ENCODE measurements at places on chromosomes 5 and 9.

GRCh38 chr5:6936031-6936430 lies 222.8 kb downstream of the TENT4A start:
- ATAC-seq: no peak

- no peak for ATAC-seq
Observed at GRCh38 chr9:17623965-17624364, 45.1 kb downstream of the SH3GL2 start.

DNA sequence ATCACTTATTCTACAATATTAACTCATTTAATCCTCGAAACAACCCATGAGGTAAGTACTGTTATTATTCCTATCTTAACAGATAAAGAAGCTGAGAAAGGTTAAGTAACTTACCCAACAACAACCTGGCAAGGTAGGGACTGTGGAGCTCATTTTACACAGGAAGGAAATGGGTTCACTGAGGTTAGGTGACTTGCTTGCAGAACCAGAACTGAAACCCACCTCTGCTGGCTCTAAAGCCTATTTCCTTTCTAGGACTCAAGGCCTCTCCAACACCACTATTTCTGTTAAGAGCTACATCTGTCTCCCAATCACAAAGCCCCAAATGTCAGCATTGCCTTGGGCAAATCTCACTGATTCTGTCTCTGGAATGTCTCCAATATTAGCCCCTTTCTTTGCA lies 38.9 kb upstream of the IFNK start:
- ATAC-seq: no peak

DNA sequence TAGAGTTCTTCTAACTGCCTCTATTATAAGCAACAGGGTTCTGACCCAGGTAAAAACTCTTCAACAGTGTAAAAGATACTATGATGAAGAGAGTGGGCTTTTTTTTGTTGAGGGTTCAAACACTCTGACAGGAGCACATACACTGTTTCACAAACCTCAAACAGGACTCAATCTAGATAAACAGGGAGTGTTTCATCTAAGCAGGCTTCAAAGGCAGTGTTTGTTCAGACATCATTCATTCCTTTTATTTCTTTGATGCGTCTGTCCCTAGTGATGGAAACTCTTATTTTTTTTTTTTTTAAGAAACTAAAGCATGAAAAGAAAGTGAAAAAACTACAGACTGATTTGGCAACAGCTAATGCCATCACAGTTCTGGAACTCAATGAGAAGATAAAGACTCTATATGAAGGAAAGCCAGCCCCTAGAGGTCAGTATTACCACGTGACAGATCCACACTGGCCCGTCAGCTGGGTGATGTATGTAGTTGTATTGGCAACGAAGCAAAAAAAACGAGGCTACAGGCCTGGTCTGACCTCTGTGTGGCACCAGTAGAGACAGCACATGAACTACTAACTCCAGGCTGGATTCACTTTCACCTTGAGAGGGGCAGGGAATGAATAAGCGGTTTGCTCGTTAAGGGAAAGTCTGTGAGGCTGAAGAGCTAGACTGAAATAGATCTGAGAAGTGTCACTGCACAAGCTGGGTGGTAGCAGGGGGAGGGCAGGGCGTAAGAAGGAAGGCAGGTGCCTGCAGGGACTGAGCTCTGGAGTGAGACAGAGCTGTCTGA lies 172.2 kb downstream of the CCDC192 start:
- peak; percentile 55 for ATAC-seq

GRCh38 chr9:121225240-121225639 lies 23.6 kb upstream of the RAB14 start:
- no peak for ATAC-seq

DNA sequence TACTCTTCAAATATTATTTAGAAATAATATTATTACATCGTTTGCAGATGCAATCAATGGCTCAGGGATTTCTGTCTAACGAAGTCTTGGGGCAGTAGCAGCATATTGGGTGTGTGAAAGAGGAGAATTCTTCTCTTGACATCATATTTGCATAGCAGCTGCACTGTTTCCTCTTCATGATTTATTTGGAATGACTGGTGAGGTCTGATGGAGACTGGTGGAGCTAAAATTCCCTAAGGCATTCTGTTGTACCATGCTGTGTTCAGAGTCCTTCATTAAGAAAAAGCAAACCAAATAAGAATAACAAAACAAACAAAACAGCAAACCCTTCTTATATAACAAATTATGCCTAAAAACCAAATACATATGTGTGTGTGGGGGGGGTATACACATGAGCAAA lies 177.6 kb downstream of the DIRAS2 start:
- no peak for ATAC-seq

DNA sequence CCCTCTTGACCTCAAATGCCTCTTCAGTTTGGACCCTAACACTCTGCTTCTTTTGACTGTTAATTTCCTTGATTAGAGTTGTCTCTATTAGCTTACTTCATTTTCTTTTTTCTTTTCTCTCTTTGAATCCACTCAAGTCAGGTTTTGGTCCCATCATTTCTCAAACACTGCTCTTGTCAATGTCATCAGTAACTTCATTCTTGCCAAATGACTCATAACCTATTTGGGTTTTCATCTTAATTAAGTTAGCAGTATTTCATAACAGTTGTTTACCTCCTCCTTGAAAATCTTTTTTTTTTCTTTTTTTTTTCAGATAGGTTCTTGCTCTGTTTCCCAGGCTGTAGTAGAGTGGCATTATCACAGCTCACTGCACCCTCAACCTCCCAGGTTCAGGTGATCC lies 119.6 kb downstream of the PARP8 start:
- no peak for ATAC-seq

DNA sequence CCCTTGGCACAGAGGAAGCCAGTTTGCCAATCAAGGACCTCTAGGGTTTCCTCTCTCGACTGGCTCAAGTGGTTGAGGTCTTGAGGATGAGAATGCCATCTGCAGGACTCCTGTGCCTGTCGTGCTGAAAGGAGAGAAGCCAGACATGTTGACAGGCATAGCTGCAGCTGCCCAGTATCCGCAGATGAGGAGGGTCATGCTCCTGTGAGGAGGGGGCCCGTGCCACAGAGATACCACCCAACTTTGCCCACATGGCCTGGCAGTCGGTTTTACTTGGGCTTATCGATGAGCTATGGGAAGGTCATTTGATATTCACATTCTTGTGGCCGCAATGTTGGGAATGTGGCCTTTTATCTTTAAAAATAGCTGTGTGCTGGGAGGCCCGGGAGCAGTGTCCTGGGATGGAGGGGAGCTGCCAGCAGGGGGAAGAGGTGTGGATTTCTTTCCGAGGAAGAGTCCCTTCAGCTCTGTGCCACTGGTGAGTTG lies 17.4 kb downstream of the FRMPD1 start:
- ATAC-seq: no peak

GRCh38 chr9:23343226-23343625 lies 482.8 kb downstream of the ELAVL2 start:
- ATAC-seq: no peak

DNA sequence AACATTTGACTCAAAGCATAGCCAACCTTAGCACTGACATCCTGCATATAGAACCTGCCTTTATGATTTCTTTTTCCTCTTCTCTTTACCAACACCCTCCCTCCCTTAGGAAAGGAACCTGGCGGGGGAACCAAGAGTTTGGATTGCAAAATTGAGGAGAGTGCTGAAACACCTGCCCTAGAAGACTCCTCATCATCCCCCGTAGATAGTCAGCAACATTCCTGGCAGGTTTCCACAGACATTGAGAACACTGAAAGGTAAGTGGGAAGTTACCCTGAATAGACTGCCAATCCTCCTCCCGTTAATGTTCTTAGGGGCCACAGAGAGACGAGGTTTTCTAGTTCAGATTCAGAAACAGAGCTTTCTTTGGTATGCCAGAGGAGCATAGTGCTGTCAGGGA lies 88.8 kb downstream of the RGS7BP start:
- ATAC-seq: no peak

- no peak for ATAC-seq
Observed at GRCh38 chr5:130222573-130222972, 318.3 kb downstream of the CHSY3 start.

- no peak for ATAC-seq
Observed at GRCh38 chr9:86749161-86749893, 198.0 kb downstream of the GAS1 start.

GRCh38 chr5:139284295-139284694 lies 9.2 kb upstream of the MATR3 start:
- no peak for ATAC-seq

- no peak for ATAC-seq
Observed at GRCh38 chr5:95930141-95930930, 31.3 kb downstream of the ELL2 start.

DNA sequence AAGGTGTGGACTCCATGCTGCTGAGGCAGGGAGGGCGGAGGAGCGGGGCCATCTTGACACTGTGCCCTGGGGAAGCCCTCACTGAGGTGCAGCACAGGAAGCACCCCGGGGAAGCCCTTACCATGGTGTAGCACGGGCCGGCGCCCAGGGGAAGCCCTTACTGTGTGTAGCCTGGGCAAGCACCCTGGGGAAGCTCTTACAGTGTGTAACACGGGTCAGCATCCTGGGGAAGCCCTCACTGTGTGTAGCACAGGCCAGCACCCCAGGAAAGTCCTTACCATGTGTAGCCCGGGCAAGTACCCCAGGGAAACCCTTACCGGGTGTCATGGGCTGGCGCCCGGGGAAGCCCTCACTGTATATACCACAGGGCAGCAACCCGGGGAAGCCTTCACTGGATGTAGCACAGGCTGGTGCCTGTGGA lies 62.6 kb upstream of the ZNF354B start:
- ATAC-seq: no peak

- ATAC-seq: no peak
Observed at GRCh38 chr9:129483415-129484351, 137.2 kb downstream of the C9orf50 start.

- ATAC-seq: no peak
Observed at GRCh38 chr5:73365990-73366667, 82.4 kb downstream of the FOXD1 start.

DNA sequence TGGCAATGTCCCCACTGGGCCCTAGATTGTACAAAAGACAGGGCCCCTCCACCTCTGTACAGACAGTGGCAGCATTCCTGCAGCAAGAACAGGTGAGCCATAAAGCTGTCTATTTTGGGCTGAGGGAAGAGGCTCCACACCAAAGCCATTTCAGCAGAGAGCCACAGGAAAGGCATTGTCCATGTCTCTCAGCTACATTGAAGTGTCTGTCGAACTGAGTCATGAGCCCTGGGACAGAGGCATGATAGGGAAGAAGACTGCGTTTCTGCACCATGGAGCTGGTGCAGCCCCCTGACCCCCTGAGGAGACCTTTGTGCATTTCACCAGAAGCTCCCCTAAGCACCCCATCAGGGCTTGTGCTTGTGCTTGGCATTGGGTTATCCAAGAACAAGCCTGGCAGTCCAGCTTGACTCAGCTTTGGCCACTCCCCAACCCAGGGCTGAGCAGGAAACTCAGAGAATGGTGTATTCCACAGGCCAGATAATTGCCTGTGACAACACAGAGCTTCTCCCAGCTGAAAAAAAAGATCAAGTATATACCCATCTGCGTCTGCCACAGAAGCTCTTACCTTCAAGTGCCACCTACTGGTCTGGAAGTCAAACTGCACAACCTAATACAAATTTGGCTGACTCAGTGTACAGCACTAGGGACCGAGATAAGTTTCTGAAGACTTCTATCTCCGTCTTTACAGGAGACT lies 5.9 kb upstream of the FRMD3 start:
- ATAC-seq: peak; percentile 20

DNA sequence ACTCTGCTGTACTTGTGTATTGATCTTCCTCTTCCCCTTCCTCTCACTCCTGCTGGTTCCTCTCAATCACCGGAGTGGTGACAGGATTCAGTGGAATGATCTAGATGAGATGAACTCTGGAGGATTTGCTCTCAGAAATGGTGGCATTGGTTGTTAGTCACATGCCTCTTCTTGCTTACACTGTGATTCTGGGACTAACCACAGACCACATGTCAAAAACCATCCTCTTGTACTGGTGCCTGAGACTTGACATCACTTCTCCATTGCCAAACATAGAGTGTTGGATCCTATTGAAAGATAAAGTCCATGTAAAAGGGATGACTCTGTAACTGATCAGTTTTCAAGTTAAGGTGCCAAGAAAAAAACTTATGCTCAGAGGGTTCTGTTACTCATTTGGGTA lies 506.5 kb downstream of the DMAC1 start:
- peak; percentile 10 for ATAC-seq

DNA sequence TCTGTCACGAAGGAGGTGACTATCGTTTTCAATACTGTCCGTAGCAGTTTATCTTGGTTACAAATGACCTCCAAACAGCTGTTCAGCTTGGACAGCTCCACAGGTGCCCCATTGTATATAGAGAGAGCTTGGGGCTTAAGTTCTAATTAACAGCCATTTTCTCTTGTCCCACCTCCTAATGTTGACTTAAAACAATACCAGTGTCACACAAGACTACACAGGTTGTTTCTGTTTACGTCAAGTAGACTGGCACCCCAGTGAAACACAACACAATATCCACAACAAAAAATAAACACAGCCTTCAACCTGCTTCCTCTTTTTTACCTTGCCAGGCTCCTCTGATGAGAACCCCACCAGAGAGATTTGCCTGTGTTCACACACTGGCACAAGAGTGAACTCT lies 39.8 kb upstream of the TLE1 start:
- ATAC-seq: no peak

GRCh38 chr5:14531668-14532067 lies 49.9 kb upstream of the OTULINL start:
- ATAC-seq: no peak

DNA sequence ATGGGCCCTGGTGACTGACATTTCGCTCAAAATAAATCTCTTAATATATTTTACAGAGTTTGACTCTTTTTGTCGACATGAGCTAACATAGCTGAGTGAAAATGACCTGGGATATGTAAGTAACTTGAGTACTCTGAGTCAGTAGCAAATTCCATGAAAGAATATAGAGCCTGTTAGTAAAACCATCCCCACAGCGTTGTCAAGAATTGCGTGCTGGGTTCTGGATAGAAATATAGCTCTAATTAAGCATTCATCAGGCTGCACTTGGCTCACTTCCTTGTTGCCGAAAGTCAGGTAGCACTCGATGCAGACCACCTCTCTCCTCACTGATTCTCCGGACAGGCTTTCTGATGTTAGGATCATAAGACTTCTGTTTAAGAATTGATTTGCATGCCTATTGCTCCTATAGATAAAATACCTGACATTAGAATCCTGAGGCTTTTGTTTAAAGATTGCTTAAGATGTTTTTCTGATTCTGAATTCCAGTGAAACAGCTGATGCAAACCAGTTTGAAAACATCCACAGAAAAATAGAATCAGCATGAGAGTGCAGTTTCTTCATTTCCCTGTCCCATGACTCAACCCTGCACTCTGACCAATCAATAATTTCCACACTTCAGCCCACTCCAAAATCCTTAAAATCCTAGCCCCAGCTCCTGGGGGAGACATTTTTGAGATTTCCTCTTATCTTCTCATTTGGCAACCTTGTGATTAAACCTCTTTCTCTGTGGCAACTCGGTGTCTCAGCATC lies 310.6 kb downstream of the DIRAS2 start:
- ATAC-seq: no peak

- peak; percentile 97 for ATAC-seq
Observed at GRCh38 chr5:1792842-1793266, 6.8 kb downstream of the MRPL36 start.
